ENCODE measurements at places on chromosomes 4 and X.

DNA sequence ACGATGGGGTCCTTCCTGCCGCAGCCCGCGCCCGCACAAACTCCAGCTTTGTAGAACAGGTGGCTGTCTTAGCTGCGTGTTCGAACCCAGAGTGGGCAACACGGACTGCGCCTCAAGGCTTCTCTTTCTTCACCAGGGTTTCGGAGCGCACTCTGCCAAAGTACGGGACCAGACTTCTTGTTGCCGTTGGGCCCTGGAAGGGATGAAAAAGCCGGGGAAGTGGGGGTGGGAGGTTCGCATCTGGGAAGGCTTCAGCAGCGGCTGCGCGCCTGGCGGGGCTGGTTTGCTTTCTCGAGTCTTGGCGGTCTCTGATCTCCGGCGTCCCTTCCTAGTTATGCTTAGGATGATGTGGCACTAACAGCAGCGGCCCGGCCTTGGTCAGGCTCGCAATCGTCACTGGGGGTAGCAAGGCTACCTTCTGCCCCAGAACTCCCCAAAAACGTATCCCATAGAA is 673 bp downstream of the PARM1 start:
- DNase-seq: no peak

GRCh38 chr4:147739239-147739823 is 7.4 kb downstream of the ARHGAP10 start:
- no peak for DNase-seq

- no peak for DNase-seq
These were observed 46.4 kb downstream of the OCRL start for GRCh38 chrX:129586446-129586845.

- DNase-seq: no peak
These were observed 5.8 kb upstream of the CCNG2 start for GRCh38 chr4:77151241-77151640.

DNA sequence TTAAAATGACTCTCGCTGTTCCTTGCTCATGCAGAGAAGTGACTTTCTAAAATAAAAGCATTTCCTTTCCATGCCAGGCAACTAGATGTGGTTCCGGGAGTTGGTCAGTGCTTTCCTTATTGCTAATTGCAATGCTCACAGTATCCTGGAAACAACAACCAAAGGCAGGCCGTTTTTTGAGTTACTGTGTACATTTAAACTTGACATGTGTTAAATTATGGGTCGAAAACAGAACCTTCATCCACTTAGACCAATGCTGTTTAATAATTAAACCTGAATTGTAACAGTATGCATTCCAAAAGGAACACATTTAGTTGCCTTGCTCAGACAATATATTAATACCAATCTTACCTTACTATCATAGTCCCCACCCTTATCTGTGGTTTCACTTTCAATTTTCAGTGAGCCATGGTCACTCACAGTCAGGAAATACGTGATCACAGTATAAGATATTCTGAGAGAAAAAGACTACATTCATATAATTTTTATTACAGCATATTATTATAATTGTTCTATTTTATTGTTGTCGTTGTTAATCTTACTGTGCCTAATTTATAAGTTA is 102.6 kb downstream of the HS6ST2 start:
- no peak for DNase-seq

DNA sequence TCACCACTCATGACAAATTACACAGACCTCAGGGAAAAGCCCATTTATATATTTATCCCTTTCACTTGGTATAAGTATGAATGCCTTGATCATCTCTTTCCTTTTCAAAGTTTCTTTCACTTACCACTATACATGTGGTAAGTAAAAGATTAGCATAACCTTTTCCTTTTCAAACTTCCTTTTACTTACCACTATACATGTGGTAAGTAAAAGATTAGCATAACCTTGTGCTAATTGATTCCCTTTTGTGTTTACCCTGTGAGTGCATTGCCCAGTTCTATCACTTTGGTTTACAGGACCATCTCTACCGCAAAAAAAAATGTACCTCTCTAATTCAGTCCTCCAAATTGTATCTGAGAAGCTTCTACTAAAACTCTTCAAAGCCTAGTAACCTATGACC is 32.7 kb upstream of the TCEANC start:
- no peak for DNase-seq

DNA sequence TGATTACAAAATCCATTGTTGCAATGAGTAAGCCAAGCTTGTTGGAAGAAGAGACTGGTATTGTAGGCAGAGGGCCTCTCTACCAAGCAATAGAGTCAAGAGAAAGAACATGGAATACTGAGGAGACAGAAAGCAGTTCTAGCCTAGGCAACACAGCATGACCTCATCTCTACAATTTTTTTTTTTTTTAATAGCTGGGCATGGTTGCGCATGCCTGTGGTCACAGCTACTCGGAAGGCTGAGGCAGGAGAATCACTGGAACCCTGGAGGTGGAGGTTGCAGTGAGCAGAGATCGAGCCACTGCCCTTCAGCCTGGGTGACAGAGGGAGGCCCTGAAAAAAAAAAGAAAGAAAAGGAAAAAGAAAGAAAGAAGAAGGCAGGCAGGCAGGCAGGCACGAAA is 11.7 kb upstream of the ZBTB33 start:
- DNase-seq: no peak

GRCh38 chr4:74133786-74134499 is 24.0 kb upstream of the MTHFD2L start:
- no peak for DNase-seq

GRCh38 chr4:143351149-143351691 is 14.5 kb downstream of the GAB1 start:
- DNase-seq: no peak

DNA sequence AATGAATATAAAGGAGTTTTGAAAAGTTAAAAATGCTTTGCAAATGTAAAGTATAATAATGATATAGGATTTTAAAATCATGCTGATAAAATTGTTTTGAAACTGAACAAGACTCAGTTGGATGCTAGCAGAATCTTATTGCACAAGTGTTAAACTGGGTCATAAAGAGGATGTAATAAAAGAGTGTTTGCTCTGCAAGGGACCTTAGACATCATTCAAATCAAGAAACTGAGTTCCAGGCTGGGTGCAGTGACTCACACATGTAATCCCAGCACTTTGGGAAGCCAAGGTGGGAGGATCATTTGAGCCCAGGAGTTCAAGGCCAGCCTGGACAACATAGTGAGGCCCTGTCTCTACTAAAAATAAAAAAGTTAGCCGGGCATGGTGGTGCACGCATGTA is 27.5 kb upstream of the DUSP21 start:
- no peak for DNase-seq

- no peak for DNase-seq
These were observed 5.5 kb upstream of the TRIM2 start for GRCh38 chr4:153198719-153199118.

GRCh38 chr4:151808542-151808941 is 47.7 kb upstream of the GATB start:
- DNase-seq: no peak

DNA sequence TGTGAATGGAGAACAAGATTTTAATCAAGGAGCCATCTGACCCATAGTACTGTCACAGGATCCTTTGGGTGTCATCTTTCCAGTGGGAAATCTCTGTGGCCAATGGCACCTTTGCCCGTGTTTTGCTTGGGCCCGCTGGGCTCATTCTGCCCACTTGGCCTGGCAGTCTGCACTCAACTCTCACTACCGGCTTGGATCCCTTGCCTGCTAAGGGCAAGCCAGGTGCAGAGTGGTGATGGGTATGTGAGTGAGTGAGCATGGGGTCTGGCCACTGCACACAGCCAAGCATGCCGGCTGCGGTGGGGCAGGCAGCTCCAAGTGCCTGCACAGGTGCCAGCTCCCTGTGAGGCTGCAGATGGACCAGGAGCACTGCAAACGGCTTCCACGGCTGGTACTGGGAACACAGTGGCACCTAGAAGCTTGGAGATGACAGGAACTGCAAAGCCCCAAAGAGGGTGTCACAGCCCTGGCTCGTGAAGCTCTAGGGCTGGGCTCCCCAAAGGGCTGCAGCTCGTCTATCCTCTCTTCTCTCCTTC is 454.5 kb downstream of the TMA16 start:
- DNase-seq: no peak

DNA sequence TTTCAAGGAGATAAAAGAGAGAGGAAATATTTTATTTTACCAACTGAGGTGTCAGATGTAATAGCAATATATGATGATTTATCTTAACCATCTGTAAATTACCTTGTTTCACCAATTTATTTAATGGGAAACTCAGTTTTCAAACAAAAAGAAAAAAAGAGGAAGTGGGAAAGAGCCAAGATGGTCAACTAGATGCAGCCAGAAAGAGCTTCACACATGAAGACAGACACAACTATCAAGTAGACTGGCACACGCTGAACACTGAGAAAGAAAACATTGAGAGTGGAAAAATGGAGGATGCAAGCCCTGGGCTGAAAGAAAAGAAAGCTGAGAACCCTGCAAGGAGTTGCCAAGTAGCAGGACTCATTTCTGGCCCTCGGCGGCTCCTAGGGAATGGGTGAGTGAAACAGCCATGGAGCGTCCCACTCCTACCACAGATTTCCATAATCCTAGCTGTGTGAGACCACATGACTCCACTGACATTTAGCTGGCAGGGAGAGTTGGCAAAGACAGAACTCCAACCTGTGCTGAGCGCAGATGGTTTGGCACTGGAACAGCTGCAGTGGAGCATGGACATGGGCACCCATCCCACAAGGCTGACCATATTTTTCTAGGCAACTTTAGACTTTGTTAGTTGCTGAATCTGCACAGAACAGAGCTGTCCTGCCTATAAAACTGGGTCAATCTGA is 409.3 kb downstream of the FAM47B start:
- no peak for DNase-seq

DNA sequence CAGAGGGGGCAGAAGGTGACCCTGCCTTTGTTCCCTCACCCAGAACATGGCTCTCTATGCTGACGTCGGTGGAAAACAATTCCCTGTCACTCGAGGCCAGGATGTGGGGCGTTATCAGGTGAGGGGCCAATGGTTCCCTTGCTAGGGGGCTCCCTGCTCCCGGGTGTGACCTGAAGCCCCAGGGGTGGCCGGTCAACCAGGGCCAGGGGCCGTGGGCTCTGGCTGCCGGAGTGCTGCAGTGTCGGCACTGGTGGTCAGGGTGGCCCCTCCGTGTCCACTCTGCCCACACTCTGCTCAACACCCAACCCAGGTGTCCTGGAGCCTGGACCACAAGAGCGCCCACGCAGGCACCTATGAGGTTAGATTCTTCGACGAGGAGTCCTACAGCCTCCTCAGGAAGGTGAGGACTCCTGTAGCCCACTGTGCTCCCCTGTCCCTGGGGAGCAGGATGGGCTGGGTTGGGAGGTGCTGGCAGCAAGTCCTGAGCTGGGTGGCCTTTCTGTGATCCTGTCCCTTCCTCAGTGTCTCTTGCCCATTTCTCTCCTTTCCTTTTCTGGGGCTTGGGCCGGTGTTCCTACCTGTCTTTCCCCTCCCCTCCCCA is 3.0 kb downstream of the SSR4 start:
- no peak for DNase-seq

- no peak for DNase-seq
These were observed 583.5 kb upstream of the FAT1 start for GRCh38 chr4:187307131-187307530.

- DNase-seq: no peak
These were observed 74.6 kb downstream of the WDR44 start for GRCh38 chrX:118420462-118420861.

- no peak for DNase-seq
These were observed 137.3 kb upstream of the PDLIM3 start for GRCh38 chr4:185672618-185673017.

- DNase-seq: no peak
These were observed 319.1 kb downstream of the PCDH19 start for GRCh38 chrX:100090931-100091330.

GRCh38 chrX:40734971-40735324 is 394 bp downstream of the MED14 start:
- no peak for DNase-seq

DNA sequence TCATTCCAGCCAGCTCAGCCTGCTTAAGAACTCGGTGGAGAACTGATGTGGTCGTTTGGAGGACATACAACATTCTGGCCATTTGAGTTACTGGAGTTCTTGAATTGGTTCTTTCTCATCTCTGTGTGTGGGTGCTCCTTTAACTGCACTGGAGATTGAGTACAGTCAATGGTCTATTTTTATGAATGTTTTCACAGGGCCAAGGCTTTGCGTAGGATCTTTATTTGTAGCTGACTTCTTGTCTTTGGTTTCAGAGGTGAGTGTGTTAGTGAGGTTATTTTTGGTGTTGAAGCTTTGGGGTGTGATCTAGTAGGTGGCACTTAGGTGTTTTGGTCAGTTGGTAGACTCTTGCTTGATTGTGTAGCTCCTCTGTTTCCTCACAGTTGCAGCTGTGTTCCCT is 288.4 kb downstream of the LHFPL1 start:
- DNase-seq: no peak

DNA sequence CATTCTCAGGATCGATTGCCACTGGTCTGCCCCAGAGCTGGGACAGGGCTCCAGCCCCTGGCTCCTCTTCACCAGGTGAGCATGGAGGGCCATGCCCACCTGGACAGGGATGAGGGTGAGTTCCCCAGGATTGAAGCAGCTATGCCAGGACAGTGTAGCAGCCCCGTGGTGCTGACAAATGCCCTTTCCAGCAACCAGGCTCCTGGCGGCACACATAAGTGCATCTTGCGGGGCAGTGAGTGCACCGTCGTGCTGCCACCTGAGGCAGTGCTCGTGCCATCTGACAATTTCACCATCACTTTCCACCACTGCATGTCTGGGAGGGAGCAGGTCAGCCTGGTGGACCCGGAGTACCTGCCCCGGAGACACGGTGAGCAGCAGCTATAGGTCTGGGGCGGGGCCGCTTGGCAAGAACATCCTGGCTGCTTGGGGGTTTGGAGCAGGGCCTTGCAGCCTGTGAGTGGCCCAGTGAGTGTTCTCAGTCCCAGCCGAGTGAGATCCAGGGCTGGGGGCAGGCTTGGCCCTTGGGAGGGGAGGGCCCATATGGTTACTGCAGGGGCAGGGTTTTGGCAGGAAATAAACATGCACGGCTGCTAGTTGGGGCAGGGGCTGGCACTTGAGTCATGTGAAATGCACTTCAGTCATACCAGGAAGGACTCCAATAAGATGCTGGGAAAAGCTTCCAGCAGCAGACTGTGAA is 6.1 kb downstream of the IL9R start:
- DNase-seq: no peak

GRCh38 chr4:71026086-71026485 is 32.6 kb downstream of the DCK start:
- no peak for DNase-seq

DNA sequence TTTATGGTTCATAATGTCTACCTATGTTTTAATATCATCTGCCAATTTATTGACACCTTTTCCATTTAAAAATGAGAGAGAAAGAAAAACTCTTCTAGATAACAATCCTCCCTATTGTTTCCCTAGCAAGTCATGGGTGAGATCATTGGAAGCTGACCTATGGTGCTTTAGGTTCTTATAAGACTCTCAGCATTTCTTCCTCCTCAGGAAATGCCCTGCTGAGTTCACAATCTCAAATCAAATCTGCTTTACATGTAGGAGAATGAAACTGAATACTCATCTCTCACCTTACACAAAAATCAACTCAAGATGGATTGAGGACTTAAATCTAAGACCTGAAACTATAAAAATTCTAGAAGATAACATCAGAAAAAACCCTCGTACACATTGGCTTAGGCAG is 267.4 kb downstream of the RAPGEF2 start:
- no peak for DNase-seq

GRCh38 chr4:30769093-30769492 is 48.9 kb downstream of the PCDH7 start:
- no peak for DNase-seq

- DNase-seq: no peak
These were observed 272.1 kb downstream of the RPA4 start for GRCh38 chrX:97155816-97156215.

Data from activated T-helper 1 cell treated with anti-CD3 and anti-CD28 coated beads, Interleukin-2, amount 50 U/mL, for 16 hours (primary cell).